Activated CD4-positive, alpha-beta T cell treated with anti-CD3 and anti-CD28 coated beads, Interleukin-2, amount 10 ng/mL, durations not matched to agents 7 days and 5 days (primary cell): ENCODE measurements at places on chromosomes 16 and 17. TPM values are rescaled to one million over a fixed set of nuclear protein-coding genes. Genes with fewer than 3 reads are reported as not detected.

- no peak for DNase-seq
- H3K36me3 ChIP-seq, result no peaks in the 10 kb centered on the region
- peak overlapping the region; percentile 59 for H3K4me3 ChIP-seq
- peaks cover 41% of the 10 kb centered on the region for H3K4me1 ChIP-seq
- H3K27ac ChIP-seq, result no peak overlapping the region
Measured at GRCh38 chr17:68197997-68198930, 49.6 kb upstream of the AMZ2 start.

DNA sequence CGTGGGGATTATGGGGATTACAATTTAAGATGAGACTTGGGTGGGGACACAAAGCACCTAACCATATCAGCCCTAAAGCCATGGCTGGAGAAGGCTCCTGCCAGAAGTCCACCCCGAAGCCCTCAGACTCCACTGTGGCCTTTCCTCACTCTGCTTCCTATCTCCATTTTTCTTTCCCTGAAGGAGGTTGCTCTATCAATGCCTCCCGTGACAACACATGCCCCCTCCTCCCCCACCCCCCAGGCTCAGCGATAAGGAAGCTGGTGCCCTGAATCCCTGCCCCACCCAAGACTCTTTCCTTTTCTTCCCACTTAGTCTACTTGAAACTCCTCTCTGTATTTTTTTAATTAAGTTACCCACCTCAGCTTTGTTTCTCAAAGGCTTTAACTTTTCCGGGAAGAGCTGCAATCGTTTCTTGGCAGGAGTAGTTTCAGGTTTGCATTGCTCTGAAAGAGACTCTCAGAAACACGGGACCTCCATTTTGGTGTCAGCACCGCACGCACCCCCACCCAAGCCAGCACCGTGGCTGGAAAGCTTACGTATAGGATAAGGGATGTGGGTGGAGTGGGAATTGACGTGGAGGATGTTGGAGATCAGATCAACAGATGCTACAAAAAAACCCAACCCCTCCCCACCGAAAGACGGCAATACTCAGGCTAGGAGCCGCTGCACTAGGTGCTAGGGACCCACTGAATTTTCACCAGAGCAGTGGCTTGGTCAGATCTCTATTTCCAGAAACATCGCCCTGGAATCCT, 15.2 kb upstream of the CA4 start:
- H3K27me3 ChIP-seq, result peaks cover 24% of the 10 kb centered on the region
- no peak for DNase-seq
- peak overlapping the region; percentile 90 for H3K4me3 ChIP-seq
- peak overlapping the region; percentile 72 for H3K27ac ChIP-seq

DNA sequence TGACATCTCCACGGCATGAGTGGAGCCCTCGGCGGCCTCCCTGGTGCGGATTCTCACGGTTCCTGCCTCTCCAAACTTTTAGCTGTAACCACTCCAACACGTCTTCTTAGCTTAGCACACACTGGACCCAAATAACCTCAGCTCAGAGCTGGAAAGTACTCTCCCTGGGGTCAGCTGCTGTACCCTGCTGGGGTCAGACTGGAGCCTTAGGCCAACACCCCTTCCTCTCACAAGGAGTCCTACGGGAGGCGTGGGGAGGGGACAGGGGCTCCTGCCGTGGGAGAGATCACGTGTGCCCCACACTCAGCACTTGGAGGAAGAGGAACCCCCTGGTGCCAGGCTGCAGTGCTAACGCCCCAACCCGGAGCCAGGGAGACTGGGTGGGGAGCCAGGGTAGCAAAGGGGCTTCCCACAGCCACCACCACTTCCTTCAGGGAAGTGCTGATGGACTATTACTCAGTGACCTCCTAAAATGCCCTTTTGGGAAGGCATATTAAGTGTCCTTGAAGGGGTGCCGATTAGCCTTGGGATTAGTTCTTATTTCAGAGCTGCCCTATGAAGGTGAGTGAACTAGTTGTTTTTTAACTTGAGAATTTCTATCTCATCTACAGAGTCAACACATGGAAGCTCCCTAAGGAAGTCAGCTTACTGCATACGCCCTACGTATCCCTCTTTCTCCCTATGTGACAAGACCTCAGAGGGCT, 124.0 kb downstream of the HIC1 start:
- no peaks in the 10 kb centered on the region for H3K27me3 ChIP-seq
- no peak overlapping the region for H3K27ac ChIP-seq
- H3K4me3 ChIP-seq, result no peak overlapping the region
- peaks cover 43% of the 10 kb centered on the region for H3K36me3 ChIP-seq

DNA sequence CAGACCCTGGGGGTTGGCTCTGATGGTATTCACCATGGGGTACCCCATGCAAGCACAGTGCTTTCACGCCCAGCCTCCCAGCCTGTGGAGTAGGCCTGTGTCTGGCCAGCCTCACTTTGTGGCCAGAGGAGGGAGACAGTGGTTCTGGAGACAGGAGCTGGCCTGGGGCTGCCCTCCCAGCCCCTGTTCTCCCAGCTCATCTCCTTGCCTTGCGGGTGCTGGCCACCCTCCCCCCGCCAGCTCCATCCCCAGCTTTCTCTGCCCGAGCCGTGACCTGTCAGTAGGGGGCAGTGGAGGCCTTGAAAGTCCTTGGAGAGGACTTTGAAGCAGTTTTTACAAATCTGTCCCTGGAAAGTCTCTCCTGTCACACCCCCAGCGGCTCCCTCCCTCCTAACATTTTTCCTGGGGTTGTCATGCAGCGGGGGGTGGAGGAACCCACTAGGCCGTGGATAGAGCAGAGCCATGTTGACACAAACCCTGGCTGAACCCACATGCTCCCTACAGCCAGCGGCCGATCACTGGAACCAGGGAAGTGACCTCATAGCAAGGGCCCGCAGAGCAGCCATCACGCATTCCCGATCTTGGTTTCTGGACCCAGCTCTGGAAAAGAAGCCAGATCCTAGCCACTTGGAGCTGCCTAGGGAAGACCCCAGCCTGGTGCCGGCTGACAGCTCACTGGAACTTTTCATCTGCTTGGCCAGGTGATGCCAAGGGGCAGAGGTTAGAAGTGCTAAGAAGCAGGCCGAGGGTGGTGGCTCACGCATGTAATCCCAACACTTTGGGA, 289.4 kb downstream of the SEC14L1 start:
- peak overlapping the region; percentile 60 for H3K27ac ChIP-seq
- peaks cover 39% of the 10 kb centered on the region for H3K36me3 ChIP-seq
- H3K27me3 ChIP-seq, result no peaks in the 10 kb centered on the region
- peaks cover 94% of the 10 kb centered on the region for H3K4me1 ChIP-seq
- DNase-seq, result peak; percentile 83

DNA sequence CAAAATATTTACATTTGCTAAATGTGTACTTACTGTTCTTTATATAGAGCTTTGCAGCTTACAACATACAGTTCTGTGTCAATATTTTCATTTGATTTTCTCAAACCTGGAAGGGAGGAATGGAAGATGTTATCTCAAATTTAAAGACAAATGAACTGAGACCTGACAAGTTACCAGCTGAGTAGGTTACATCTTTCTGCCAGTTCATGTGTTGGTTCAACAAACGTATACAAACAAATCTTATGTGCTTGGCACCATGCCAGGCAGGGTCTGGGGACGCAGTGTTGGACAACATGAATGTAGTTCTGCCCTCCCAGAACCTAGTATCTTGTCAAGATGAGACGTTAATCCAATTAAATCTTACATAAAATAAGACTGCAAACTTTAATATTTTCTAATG, 507.5 kb upstream of the HSBP1 start:
- DNase-seq, result no peak
- no peak overlapping the region for H3K27ac ChIP-seq
- H3K4me1 ChIP-seq, result no peaks in the 10 kb centered on the region
- H3K36me3 ChIP-seq, result no peaks in the 10 kb centered on the region

GRCh38 chr17:40914075-40914855, 23.2 kb downstream of the KRT23 start:
- no peaks in the 10 kb centered on the region for H3K4me1 ChIP-seq
- no peak overlapping the region for H3K4me3 ChIP-seq
- H3K27me3 ChIP-seq, result peaks cover 22% of the 10 kb centered on the region
- no peaks in the 10 kb centered on the region for H3K36me3 ChIP-seq
- DNase-seq, result no peak
- H3K27ac ChIP-seq, result no peak overlapping the region

DNA sequence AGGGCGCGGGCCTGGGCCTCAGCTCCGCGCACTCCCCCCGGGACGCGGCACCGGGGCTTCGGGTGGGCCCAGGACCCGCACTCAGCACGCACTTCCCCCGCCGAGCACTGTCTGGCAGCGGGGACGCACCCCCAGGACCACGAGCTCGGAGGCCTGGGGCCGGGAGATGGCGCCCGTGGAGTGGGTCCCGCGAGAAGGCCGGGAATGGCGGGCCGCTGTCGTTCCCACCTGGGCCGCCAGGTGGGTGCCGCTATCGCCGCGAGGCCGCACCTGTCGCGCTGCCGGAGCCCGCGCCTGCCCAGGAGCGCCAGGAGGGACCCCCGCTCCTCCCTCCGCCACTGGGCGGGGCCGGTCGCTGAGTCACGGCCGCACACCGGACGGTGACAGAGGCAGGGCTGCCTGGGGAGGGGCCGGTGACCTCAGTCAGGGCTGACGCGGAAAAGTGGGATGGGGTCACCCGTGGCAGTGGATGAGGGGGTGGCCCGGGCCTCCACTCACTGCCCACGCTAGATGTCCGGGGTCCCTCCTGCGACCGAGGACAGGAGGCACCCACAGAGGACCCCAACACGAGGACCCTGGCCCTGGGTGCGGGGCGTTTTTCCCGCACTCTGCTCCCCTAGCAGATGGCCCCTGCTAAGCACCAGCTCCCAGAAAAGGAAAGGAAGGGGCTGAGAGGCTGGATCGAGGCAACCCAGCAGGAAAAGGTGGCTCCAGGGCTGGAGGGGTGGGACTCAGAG, 6.9 kb upstream of the ACTG1 start:
- peak; percentile 58 for DNase-seq
- peaks cover 8% of the 10 kb centered on the region for H3K27me3 ChIP-seq
- peaks cover 22% of the 10 kb centered on the region for H3K4me1 ChIP-seq
- no peak overlapping the region for H3K27ac ChIP-seq
- peaks cover 3% of the 10 kb centered on the region for H3K36me3 ChIP-seq

- peaks cover 7% of the 10 kb centered on the region for H3K4me1 ChIP-seq
- H3K4me3 ChIP-seq, result no peak overlapping the region
- no peak overlapping the region for H3K27ac ChIP-seq
- H3K27me3 ChIP-seq, result no peaks in the 10 kb centered on the region
- DNase-seq, result no peak
- H3K36me3 ChIP-seq, result no peaks in the 10 kb centered on the region
Measured at GRCh38 chr16:68893710-68894705, 50.7 kb downstream of the TANGO6 start.

DNA sequence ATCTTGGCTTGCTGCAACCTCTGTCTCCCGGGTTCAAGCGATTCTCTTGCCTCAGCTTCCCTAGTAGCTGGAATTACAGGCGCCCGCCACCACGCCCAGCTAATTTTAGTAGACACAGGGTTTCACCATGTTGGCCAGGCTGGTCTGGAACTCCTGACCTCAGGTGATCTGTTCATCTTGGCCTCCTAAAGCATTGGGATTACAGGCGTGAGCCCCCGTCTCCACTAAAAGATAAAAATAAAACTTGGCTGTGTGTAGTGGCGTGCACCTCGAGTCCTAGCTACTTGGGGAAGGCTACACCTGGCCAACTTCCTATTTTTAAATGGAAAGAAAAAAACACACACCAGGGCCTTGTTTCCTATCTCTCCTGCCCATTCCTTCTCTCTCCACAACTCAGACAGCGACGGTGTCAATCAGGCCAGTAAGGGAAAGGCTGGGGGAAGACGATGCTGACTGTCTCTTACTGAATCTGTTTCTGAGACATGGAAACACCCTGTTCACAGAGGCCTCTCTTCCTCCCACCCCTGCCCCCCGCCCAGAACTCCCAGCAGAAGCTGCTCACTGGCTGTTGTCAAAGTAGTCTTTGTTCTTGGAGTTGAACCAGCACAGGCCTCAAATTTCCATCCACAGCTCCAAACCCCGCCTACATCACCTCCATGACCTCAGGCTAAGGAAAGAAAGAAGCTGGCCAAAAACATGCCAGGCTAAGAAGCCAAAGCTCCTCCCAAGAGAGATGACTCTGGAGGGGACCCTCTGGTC, 96.6 kb downstream of the NXN start:
- peaks cover 4% of the 10 kb centered on the region for H3K27me3 ChIP-seq
- DNase-seq, result no peak
- no peak overlapping the region for H3K27ac ChIP-seq
- no peak overlapping the region for H3K4me3 ChIP-seq

Gene TEX14
- 0.50 TPM for total RNA-seq

Gene TMEM238L
- total RNA-seq, result not detected

Gene NPIPA3
- total RNA-seq, result 3.1 TPM

Gene ABCC3
- not detected for total RNA-seq

Gene C17orf113
- not detected for total RNA-seq
